Omental fat pad (tissue), 4 donors: ENCODE measurements at places on chromosomes 4 and X. TPM values are rescaled to one million over a fixed set of nuclear protein-coding genes. Genes with fewer than 3 reads are reported as not detected.

- DNase-seq = no peak
Measured at GRCh38 chrX:141469469-141469868, 115.1 kb downstream of the SPANXA1 start.

DNA sequence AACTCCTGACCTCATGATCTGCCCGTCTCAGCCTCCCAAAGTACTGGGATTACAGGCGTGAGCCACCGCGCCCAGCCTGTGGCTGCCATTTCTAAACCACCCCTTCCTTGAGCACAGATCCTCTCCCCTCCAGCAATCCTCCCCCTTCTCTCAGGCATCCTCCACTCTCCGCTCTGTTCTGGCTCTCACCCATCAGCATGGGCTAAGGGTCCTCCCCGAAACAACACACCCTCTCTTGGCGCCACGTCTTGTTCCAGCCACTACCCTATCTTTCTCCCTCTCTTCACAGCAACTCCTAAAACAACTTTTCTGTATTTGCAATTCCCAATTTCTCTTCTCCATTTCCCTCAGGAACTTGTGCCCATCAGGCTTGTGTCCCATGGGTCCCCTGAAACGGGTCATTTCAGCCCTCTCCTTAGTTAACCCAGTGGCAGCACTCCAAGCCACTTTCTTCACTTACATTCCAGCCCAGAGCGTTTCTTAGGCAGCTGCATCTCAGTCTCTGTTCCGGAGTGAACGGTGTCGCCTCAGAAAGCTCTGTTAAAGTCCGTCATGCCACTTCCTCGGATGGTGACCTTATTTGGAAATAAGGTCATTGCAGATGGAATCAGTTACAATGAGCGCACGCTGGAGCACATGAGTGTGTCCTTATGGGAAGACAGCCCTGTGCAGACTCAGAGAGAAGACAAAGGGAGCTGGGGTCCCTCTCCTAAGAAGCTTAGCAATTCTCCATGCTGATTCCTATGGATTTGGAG lies 28.3 kb upstream of the CLDN24 start:
- no peak for DNase-seq

DNA sequence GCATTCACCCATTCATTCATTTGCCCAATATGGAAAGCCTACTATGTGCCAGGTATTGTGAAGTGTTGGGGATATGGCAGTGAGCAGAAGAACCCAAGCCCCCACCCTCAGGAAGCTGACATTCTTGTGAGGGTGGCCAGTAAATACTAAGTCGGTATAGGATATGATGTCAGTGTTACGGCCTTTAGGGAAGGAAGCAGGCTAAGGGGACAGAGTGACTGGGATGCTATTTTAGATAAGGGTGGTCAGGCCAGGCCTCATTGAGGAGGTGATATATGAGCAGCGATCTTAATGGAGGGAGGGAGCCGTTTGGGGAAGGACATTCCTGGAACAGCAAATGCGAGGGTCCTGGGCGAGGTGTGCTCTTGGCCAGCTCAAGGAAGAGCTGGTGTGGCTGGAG lies 2.0 kb downstream of the ATP6AP1 start:
- no peak for DNase-seq

- no peak for DNase-seq
Measured at GRCh38 chr4:40349561-40350198, 14.5 kb downstream of the CHRNA9 start.

DNA sequence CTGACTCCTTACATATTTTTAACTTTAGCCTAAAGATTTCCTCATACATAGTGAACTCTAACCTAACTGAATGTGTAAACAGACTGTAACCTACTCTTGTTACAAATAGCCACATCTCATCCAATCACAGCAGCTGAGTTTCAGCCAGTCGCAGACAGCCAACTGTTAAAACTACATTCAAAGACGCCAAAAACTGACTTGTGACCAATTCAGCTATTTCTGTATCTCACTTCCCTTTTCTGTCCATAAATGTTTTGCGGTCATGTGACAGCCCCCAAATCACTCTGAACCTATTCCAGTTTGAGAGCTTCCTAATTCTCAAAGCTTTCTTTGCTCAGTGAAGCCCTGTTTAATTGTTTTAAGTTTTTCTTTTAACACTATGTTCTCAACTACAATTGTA lies 2731.9 kb downstream of the ARAP2 start:
- no peak for DNase-seq

DNA sequence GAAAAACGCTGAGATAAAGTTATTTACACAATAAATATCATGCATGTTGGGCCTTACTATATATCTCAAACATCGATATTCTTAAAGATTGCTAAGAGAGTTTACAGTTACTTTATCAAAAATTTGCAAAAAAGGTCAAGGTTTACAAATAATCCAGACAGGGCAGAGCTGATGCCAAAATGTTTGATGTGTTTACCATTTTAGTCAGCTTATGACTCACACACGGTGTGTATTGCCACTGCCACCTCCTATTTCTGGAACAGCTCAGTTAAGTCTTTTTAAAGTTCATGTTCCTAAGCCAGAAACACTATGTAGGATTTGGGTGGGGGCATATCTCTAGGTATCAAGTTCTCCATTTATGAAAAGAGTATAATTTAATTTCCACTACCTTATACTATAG lies 580.6 kb downstream of the INPP4B start:
- no peak for DNase-seq

DNA sequence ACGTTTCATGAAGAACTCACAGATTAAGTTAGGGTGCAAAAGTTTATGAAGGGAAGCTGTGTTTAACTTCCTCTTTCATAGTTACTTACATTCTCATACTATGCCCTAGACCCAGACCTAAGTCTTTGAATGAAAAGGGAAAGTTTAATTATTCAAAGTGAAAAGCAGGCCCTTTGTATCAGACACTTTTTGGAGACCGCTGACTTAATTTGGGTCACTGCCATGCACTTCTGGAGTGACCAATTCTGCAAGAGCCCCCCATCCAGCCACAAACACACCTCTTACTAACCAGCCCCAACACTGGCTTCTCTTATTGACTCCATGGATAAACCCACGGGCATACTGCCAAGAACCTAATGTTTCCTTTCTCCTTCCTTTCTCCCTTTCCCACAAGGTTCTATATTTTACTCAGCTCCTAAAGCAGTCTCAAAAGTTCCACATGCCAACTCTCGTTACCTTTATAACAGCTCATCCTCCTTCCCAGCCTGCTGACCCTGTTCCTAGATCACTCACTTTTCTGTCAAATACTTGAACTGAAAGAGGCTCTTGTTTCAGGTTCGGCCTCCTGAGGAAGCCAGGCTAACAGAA lies 34.5 kb downstream of the ABCE1 start:
- no peak for DNase-seq

DNA sequence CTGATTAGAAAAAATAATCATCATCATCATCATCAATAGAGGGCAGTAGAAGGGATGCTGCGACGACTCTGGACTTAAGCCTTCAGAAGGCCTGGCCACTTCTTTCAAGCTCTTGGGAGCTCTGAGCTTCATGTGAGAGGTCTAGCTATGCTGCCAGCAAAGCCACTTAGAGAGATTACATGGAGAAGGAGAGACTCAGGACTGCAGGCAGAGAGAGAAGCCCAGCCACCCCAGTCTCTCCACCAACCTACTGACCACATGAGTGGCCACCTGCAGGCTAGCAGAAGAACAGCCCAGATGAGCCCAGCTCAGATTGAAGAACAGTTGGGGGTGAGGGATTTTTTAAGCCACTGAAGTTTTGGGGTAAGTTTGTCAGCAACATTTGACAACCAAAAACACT lies 17.1 kb upstream of the TMEM150C start:
- DNase-seq = no peak

DNA sequence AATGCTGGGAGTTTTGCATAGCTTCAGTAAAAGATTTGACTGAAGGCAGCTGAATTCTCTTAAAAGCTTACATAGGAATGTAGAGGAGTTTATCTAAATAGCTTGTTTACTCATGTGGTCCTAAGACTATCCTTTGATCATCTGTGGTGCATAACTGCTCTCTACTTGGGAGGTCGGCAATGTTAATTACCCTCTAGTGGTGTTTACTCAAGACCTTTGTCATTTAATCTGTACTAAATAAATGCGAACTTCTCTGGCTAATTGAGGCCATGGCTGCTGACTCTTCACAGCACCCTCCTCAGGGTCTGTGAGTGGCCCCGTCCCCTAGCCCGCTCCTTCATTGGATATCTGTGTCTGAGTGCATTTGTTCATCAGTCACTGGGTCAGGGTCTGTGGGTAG lies 13.8 kb upstream of the TMEM33 start:
- DNase-seq = no peak

DNA sequence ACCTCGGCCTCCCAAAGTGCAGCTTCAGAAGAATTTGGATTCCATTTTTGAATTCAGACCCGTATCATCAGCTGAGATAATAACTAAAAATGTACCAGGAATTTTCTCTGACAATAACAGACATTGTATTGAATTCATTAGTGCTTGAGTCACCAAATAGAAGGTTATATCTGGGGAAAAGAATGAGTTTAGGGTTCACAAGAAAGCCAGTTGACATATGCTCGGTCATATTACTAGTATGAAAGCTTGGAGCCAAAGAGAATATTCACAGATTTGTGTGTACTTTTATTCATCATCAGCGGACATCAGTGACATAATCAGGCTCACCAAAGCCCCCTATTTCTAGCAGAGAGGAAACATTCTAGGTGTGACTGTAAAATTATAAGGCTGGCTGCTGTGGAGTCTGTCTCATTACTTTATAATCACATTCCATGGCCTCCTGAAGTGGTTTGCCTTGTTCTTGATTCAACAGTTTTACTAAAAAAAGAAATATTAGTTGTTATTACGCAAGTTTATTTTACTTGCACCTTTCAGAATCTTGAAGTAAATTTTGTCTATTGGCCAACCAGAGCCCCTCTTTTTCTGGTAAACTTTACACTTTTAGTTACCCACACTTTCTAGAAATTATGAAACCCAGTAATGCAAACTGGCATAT lies 14.6 kb upstream of the DCTD start:
- no peak for DNase-seq

- no peak for DNase-seq
Measured at GRCh38 chr4:128394778-128395177, 107.2 kb upstream of the PGRMC2 start.

DNA sequence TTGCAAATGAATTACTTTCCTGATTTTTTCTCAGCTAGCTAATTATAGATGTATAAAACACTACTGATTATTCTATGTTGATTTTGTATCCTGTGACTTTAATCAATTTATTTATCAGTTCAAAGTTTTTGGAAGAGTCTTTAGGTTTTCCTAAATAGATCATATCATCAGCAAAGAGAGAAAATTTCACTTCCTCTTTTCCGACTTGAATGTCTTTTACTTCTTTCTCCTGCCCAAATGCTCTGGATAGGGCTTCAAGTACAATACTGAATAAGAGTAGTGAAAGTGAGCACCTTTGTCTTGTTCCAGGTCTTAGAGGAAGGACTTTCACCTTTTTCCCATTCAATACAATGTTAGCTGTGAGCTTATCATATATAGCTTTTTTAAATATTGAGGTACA lies 417.9 kb downstream of the PDGFC start:
- DNase-seq = no peak

GRCh38 chrX:101595739-101596419 lies 21.9 kb downstream of the ARMCX6 start:
- no peak for DNase-seq

- no peak for DNase-seq
Measured at GRCh38 chr4:104532677-104533076, 38.0 kb upstream of the CXXC4 start.

DNA sequence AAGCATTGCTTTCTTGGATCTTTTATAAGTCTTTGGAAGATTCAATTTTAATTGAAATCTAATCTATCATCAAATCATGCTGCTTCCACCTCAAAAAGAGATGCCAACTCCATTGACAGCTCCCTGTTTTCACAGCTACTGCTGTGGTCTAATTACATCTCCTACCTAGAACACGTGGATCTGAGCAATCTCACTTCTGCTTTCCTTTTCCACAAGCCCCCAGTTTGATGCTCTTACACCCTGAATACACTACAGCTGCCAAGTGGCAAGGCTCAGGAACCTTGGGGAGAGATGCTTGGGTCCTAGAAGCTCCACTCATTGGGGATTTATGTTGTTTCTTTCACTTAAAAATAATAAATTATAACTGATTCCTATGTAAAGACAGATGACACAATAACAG lies 172.0 kb downstream of the CFAP299 start:
- no peak for DNase-seq

- no peak for DNase-seq
Measured at GRCh38 chrX:30831082-30831481, 58.0 kb downstream of the TAB3 start.

GRCh38 chr4:173252024-173252935 lies 81.9 kb downstream of the HMGB2 start:
- DNase-seq = no peak

DNA sequence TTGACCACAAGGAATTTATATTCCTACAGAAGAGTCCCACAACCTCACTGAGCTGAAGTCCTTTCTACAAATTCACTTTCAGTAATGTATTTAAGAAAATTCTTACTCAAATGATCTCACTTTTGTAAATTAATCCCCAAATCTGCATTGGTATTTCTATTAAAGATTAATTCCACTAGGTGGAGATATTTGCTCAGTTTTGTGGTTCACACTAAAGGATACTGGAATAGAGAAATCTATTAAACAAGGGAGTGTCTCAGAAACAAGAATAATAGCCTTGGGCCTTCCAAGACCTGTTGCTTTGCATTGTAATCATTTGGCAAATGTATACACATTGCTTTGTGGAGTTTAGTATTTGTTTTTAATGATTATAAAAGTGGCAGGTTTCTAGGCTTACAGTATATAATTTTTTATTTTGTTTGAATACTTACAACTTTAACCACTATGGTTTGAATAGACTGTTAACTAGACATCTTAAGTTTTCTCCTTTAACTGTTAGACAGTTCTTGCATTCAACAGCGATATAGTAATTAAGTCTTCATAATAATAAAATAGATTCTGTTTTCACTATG lies 25.9 kb downstream of the CFAP299 start:
- DNase-seq = no peak

GRCh38 chr4:7167706-7168105 lies 24.6 kb upstream of the SORCS2 start:
- no peak for DNase-seq

DNA sequence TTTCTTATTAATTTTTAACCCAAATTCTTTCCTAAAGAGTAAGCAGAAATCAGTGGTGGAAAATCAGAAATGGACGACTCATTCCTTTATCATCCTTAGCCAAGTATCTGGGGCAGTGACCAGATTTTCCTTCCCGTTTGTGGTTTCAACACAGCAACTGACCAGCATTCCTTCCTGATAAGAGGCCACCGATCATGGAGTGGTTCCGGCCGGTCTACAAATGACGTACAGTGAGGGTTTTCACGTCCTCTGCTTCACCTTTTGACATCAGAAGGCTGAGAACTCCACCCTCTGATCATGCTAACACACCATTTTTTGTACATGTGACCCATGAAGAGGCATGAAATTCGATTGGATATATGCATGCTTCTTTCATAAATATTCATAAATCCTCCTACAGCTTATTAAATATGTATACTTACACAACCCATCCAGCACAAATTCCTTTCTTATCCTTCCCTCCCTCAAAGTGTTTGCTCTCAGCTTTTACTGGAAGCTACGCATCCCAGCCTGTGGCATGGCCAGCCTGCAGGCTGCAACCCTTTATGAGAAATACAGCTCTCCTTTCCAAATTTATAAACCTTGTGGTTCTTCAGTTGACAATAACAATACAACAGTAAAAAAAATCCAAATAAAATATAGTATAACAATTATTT lies 173.0 kb upstream of the CASK start:
- DNase-seq = no peak

- DNase-seq = no peak
Measured at GRCh38 chr4:169258141-169258540, 12.6 kb downstream of the SH3RF1 start.

PROM1 gene
- total RNA-seq = 0.09 TPM

SMPX gene
- total RNA-seq = not detected

ASB12 gene
- total RNA-seq = not detected

UGT2B15 gene
- total RNA-seq = 0.31 TPM

PCSK1N gene
- 2.3 TPM for total RNA-seq

RASSF6 gene
- 0.46 TPM for total RNA-seq
